Germinal center (tissue), 1 donor: ENCODE measurements at places on chromosomes 12 and 14.

DNA sequence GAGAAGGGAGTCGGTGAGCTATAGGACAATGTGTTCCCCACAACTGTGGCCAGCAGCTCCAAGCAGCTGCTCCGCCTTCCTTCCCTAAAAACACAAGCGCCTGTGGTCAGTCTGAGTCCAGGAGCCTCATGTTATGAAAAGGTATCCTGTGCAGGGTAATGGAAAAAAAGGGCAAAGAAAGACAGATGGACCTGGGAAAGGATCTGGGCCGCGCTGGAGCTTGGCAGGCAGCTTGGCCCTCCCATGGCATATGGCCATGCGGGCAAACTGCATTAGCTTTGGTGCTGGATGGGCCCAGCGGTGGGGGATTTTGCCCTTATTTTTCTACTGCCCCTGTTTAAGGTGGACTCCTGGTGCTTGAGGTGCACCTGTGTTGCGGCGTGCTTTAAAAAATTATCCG lies 23.7 kb upstream of the CHST11 start:
- DNase-seq: no peak

DNA sequence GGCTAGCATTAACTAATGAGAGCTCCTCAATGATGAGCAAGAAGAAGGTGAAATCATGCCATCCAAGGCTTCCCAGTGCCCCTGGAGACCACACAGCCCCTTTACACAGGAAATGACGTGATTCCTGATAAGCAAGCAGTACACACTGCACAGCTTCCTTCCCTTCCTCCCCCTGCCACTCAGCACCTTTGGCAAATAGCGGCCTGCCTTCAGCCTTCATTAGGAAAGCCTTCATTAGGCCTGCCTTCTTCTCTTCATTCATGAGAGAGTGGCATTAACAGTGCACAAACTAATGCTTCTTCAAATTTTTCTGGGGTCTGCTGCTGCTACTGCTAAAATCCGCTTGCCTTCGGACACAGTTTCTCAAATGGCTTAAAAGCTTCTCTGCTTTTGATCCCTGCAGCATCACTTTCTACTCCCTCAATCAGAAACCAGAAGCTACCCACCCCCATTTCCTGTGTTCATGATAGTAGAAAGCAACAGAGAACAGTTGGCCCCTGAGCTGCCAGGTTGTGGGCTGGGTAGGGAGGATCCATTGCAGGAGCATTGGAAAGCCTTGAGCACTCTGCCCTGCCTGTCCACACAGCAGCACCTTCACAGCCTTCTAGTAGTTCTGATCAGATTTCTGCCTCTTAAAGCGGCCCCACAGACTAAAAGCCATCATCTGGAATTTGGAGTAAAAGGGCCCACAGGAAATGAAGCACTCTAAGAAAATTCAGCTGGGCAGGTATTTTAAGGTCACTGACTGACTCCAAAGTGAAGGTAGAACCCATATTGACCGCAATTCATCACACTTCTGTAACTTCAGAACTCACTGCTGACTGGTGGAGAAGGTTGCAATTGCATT lies 103.8 kb upstream of the ETV6 start:
- DNase-seq: peak; percentile 24

DNA sequence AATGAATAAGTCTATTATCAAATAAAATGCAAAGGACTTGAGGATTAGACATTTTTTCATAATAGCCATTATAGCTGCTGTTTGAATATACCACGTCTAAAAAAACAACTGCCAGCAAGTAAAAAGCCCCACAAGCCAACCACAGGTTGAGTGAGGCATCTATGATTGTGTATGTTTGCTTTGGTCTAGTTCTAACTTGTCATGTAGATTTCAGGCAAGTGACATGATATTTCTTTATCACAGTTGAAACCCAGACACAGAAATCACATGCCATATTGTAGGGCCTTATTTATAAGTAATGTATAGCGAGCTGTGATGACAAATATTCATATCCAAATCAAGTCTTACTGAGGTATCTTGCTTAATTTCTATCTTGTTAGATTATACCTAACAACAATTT lies 225.8 kb downstream of the EMP1 start:
- no peak for DNase-seq

DNA sequence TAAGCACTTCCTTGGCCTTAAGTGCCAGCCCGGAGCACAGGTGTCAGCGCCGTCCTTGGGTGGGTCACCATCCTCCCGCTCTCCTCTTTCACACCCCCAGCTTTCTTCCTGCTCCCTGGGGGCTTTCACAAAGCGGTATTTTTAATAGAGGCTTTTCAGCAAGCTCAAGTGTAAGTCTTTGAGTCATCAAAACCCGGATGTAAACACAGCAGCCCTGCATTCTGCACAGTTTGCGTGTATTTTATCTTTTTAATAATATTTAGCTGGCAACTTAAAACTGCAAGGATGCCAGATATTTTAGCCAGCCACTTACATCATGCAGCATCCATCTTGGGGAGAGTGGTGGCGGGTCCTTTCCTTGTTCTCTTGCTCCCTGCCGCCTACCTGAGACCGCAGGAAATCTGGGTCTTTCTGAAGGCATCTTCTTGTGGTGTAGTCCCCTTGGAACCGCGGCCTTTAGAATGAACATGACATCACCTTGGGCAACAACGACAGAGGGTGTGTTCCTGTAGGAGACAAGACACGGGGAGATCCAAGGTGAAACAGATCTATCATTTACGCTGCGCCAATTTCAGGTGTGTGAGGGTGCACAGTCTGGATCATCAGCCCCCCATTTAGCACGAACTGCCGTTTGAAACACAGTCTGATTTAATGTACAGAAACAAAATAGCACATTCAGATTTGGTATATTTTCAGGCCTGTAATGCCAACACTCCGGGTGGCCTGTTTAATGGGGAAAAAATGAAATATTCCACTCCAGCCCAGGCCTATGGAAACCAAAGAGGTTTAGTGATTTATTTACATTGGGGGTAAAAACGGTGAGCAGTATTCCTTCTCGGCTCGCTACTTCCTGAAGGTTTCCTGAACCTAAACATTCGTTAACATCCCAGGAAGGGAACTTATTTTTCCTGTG lies 12.5 kb upstream of the IRF2BPL start:
- DNase-seq: no peak

DNA sequence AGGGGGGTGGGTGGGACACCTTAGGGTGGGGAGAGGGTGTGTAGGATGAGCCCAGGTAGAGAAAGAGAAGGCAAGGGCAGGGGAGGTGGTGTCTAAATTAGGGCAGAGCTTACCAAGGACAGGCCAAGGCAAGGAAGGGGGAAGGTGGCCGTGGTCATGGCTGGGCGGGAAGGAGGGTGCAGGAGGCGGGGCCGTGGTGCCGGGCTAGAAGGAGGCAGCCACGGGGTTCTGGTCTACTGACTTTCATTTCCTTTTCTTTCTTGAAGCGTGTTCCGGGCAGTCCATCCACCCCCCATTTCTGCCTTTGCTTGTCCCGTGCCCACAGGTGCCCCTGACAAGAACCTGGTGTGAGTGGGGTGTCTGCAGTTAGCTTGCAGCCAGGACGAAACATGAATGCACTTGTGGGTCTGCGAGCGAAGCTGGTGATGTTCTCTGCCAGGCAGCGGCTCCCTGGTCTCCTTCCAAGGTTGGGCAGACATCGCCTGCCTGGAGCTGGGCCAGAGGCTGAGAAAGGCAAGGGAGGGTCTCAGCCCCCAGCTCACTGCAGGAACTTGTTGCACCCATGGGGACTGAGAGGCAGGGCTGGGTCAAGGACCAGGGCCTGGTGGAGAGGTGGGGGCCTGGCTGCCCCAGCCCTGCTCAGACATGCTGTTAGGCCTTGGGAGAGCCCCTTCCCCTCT lies 58.2 kb downstream of the KIF26A start:
- no peak for DNase-seq
